Cortex of kidney (tissue), 1 donor: ENCODE measurements at places on chromosomes 5 and 9.

DNA sequence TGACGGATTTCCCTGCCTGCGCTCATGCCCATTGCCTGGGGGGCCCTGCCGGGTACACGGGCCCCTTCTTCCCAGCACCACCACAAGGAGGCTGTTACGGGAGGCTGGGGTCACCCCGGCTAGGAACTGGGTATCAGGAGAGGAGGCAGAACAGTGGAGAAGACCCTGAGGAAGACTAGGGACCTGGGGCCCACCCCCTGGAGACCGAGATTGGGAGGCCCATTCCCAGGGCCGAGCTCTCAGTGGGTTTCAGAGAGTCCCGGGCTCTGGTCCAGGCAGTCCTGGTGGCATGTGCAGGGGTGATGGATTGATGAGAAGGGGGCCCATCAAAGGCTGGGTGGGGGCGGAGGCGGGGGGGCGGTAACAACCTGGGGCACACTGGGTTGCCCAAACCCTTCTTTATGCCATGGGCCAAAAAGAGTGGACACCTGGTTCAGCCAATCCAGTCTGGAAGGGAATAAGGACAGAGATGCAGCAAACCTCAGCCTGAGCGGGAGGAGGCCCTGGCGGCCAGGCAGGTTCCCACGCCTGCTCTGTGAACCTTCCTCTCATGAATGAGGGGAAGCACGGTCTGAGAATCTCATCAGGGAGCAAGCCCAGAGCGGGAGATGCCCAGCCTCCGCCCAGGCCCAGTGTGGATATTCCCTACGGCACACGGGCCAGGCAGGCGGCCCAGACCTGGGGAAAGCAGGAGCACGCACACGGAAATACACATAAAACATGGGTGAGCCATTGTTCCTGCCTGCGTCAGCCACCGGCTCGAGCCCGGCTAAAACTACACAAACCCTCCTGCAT is 785 bp upstream of the P4HA2 start:
- no peak for DNase-seq

- DNase-seq, result no peak
Observed at GRCh38 chr9:96655198-96655851, at the start of gene PRXL2C. PRXL2C (minus strand) TSS chr9:96655317; CDS start chr9:96655281, 36 bp downstream.

GRCh38 chr9:7121664-7122063 is 363.9 kb downstream of the KDM4C start:
- no peak for DNase-seq

GRCh38 chr5:111855356-111855755 is 98.4 kb upstream of the NREP start:
- DNase-seq, result no peak

DNA sequence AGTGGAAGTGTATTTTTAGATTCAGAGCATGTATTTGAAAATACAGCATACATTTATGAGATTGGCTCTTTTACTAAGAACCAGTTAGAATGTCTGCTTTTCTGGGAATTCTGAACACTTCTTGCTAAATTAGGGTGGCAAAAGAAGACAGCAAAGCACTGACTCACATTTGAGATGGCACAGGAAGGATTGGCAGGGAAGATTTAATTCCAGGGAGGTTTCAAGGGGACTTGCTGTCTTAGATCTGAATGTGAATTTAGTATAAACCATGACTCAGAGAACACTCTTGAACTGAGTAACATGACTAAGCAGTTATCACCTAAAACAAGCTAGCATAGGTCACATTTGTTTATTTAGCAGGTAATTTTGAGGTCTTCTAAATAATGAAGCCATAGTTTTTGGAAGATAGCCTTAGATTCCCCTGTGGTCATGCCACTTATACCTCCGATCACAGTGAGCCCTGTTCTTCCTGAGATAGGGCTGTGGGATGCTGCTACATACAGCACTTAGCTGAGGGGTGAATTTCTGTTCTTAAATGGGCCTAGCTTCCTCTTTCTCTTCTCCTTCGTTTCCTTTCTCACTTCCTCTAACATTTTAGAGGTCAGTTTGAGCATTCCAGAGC is 173.8 kb downstream of the PCSK1 start:
- no peak for DNase-seq

- no peak for DNase-seq
Observed at GRCh38 chr5:121164632-121165031, 687.0 kb upstream of the FTMT start.

DNA sequence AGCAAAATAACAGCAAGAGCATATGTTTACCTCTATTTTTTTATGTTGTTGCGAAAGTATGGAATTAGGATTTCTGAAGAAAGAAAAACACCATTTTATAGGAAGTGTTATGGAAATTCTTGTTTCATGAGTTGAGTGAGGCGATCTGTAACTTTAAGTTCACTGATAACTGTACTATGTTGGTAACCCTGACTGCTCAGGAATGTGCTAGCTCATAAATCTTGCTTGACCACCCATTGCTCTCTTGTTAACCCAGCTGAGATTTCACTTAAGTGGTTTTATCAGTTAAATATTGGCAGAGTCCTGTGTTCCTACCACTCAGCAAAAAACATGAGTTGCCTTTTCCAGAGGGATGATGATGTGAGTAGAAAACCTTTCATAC is 91.1 kb upstream of the STARD4 start:
- DNase-seq, result no peak

DNA sequence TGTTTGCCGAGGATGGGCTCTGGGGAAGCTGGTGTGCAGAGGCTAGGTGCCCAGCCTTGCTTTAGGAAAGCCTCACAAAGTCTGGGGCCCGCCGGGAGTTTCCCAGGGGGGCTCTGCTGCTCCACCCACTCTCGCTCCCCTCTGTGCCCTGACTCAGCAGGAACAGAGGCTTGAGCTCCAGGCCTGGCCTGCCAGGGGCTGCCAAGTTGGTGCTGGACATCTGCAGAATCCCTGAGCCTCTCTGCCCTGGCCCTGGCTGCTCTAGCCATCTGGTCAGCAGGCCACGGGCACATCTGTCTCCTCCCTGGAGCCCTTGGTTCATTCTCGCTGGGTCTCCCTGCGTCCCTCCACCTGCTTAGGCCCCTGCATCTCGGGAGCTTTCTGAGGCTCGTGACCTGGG is 647 bp upstream of the ADAMTSL2 start:
- DNase-seq, result no peak

- no peak for DNase-seq
Observed at GRCh38 chr5:16065831-16066230, 113.8 kb downstream of the MARCHF11 start.

- DNase-seq, result no peak
Observed at GRCh38 chr5:138274189-138274853, at the start of gene GFRA3. GFRA3 (minus strand) TSS chr5:138274621; CDS start chr5:138274424, 197 bp downstream.

DNA sequence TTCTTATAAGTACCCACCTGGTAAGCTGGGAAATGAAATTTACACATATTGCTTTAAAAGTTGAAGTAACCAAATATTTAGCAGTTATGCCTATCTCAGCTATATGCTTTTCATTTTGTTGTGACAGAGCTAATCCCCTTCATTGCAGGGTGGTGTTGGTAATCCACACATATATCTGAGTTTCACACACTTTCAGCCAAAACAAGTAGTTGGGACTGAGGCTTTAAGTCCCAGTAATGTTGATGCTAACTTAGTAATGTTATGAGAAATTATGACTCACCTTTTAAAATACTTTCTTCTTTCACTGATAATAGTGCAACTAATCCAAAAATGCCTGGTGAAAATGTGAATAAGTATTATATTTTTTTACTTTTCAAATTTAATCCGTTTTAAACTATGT is 19.2 kb upstream of the RICTOR start:
- DNase-seq, result no peak

- DNase-seq, result no peak
Observed at GRCh38 chr9:111798786-111799185, 4.0 kb upstream of the SHOC1 start.

DNA sequence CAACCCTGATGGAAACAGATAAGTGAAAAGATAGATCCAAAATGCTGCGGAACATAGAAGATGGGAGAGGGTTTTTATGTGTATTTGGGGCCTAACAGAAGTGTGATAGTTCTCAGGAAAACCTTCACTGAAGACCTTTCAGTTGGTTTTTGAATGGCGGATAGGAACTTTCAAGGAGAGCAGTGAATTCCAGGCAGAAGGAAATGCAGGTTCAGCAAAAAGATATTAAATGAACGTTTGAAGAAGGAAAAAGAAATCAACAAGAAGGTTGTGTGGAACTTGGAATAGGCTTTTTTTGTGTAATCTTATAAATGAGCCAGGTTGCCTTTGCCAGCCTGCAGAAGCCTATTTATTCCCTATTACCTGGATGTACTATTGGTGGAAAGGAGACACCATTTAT is 2.1 kb downstream of the PPIP5K2 start:
- no peak for DNase-seq

GRCh38 chr9:10674586-10674985 is 61.8 kb upstream of the PTPRD start:
- DNase-seq, result no peak

DNA sequence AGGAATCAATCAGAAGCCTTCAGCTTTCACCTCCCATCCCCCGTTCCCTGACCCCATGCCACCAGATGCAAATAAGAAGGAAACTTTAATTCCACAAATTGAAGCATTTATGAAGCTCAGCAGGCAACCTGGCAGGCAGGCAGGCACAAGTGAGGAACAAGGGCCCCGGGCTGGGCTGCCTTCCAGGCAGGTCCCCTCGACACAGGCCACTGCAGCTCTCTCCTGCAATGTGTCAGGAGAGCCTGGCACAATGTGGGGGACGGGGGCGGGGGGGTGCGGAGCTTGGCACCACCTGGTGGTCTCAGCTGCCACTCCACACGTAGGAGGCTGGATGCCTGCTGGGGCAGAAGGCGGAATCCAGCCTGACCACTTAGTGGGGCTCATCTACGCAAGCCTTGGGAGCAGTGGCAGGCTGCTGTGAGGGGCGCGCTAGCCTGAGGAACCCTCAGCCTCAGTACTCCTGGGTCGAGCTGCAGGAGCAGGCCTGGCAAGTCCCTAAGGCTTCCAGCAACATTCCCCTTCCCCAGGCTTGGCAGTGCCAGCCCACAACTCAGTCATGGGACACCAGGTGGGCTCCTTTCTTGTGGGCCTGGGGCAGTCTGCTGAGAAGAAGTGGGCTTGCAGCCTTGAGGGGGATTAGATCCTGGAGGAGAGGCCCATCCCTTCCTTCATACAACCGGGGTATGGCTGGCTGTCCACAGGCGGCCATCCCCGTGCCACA is 50.2 kb upstream of the KCNMB1 start:
- DNase-seq, result no peak
